Activated T-helper 1 cell treated with Interleukin-2 at 50 U/mL for 16 hours (primary cell): ENCODE measurements at places on chromosomes 3 and 15.

DNA sequence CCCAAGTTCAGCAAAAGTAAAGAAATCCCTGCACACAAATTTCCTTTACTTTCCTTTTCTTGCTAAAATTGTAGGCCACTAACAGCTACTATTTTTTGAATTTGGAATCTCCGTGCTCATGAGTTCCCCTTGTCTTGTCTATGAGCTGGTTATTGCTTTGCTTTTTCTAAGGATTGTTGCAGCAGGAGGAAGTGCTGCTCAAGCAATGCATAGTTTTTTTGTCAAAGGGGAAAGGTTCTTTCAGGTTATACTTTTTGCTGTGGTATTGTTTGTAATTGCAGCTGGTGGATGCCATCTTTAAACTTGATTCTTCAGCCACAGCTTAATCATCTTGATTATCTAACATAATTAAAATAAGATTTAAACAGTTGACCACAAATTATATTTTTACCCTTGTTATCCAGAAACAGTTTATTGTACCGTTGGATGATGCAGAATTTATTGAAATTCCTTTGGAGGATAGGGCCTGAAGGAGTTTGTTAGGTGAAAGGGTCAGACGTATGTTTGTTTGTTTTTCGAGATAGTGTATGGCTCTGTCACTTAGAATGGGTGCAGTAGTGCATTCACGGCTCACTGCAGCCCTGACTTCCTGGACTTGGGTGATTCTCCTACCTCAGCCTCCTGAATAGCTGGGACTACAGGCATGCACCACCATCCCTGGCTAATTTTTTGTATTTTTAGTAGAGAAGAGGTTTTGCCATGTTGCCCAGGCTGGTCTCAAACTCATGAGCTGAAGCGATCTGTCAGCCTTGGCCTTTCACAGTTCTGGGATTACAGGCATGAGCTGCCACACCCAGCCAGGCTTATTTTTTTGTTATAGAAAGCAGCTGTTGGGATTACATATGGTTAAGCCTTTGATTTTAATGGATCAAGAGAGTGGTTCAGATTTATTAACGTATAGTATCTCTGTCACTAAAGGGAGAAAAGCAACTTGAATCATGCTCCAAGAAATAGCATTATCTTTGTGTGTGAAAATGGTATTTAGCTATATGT lies 11.7 kb downstream of the MGA start:
- DNase-seq = no peak

DNA sequence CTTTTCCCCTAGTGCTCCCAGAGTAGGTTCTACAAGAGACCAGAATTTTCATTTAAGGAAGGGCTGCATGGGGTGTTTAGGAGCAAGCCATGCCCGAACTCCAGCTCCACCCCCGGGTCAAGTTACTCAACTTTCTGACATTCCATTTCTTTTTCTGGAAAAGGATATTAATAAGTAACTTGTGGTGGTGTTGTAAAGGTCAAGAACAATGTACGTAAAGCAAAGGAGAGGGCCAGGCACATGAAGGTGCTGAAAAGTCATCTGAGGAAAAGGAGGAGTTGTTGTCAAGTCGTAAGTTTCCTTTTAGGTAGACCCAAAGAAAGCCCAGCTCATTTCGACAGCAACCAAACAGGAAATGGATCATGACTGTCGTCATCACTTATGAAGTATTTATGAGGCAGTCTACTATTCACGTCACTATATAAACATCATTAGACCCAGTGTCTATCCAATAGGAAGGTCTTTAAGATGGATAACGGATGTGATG lies 319.6 kb upstream of the IL12A start:
- DNase-seq = no peak

DNA sequence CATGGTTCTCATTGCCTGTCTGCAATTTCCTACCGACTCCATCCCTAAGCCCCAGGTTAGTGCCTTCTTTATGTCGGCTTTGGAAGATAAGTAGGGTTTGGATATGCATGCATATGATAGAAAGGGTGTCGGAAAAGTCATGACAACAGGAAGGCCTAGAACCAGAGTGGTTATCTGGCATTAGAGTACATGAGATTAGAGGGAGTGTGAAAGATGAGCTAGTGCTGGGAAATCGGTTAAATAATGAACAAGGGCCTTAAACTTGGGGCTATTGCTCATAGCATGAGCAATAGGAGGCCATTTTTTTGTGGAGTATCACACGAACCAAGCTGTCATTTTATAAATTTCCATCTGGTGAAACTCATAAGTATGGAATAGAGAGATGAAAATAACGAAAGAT lies 54.0 kb upstream of the LPP start:
- DNase-seq = no peak

- no peak for DNase-seq
Measured at GRCh38 chr15:58081456-58081855, 15.9 kb upstream of the ALDH1A2 start.

- no peak for DNase-seq
Measured at GRCh38 chr15:79372428-79372827, 59.7 kb upstream of the MINAR1 start.

- no peak for DNase-seq
Measured at GRCh38 chr3:125123451-125124305, 67.9 kb upstream of the HEG1 start.

- DNase-seq = no peak
Measured at GRCh38 chr15:68114356-68114755, 60.2 kb downstream of the PIAS1 start.

DNA sequence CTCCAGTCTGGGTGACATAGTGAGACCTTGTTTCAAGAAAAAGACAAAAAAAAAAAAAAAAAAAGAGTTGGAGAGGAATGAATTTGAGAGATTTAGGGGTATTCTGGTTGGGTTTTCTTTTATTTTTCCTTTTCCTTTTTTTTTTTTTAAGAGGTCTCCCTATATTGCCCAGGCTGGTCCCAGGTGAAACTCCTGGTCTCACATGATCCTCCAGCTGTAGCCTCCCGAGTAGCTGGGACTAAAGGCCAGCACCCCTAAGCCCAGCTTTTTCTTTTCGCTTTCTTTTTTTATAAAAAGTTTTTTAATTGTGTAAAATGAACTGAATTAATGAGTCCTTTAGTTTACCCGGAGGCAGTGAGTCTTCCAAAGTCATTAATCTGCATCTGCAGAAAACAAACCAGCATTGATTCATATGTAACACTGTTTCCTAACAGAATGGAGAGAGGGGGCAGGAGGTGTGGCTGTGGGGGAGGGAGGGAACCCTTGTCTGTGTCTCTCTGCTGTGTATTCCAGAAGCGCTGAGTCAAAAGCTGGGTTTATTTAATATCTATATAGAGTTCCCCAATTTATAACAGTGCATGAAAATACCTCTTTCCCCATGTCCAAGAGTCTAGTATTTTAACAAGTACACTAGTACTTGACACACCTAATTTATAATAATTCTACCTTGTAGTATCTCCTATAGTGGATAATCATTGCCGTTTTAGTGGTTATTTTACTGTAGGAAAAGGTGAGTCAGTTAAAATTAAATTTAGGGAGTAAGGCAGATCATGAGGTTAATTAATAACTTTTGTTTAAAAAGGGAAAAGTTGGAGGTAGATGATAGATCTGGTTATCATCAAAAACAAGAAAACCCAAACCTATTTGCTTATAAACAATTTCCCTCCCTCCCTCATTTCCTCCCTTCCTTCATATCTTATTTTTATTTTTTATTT lies 2.6 kb upstream of the DPPA4 start:
- DNase-seq = no peak

DNA sequence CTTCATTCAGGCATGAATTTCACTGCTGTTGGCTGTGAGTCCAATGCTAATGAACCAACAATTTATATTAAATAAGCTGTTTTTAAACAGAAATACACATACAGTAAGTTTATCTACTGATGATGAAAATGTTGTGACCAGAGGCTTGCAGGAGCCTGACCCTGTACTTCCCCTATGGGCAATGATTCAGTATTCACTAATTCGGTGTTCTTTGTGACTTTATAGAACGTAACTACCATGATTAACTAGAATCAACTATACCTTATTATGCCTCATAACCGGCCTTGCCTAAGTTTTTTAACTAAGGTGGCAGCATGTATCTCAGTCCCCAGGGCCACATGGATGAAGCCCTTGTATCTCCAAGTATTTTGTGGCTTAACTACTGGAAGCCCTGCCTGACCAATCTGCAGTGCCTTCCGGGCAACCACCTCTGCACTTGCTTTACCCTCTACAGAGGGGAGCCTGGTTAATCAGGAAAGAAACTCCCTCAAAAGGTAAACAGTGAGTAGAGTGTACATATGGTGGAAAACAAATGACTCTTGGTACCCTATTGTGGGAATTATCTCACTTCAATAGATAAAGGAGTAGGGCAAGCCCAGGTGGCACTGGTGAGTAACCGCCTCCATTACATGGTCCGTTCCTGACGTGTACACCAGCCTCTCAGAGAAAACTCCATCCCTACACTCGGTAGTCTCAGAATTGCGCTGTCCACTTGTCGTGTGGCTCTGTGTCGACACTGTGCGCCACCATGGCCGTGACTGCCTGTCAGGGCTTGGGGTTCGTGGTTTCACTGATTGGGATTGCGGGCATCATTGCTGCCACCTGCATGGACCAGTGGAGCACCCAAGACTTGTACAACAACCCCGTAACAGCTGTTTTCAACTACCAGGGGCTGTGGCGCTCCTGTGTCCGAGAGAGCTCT lies 11.6 kb upstream of the CLDN18 start:
- DNase-seq = no peak

GRCh38 chr3:161035711-161036110 lies 69.4 kb downstream of the B3GALNT1 start:
- DNase-seq = no peak

- DNase-seq = no peak
Measured at GRCh38 chr3:157488144-157488543, 15.1 kb downstream of the VEPH1 start.

GRCh38 chr15:40549894-40550293 lies 14.9 kb downstream of the CCDC32 start:
- no peak for DNase-seq

DNA sequence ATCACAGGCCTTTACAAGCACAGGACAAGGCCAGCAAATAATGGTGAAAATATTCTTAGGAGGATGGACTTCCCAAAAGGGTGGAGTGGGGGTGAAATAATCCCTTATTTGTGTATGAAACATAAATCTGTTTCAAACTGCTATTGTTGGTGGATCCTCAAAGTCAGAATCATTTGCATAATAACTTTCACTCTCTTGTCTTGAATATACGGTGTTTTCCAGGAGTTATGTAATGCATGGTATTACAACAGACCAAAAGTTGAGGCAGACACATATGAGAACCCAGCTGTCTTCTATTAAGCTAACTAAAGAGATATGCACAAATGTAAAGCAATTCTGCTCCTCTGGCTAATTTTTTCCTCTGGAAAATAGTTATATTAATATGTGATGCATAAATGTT lies 57.7 kb downstream of the PRTG start:
- DNase-seq = no peak

GRCh38 chr3:48595075-48595525 lies at the start of gene COL7A1:
COL7A1 (minus strand) TSS chr3:48595329; CDS start chr3:48595159, 170 bp downstream.
- DNase-seq = no peak

DNA sequence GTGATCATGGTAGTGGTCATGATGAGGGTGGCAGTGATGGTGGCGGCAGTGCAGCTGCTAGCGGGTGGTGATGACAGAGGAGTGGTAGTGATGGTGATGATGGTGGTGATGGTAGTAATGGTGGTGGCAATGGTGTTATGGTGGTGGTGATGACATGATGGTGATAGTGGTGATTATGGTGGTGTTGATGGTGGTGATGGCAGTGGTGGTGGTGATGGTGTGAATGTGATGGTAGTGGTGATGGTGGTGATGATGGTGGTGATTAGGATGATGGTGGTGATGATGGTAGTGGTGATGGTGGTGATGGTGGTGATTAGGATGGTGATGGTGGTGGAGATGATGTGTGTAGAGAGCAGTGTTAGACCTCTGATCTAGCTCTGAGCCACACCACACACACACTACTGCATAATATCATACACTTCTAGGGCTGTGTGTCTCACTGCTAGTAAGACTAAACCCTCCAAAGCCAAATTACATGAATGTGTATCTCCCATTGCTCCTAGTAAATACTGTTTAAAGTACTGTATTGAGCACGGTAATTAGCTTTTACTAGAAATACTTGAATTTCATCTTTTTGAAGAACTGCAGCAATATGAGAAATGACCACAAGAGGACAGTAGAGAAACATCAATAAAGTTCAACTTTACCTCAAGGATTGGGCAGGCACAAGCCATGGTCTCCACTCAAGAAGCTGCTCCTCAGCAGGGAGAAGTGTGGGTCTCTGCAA lies 28.8 kb downstream of the TMED3 start:
- no peak for DNase-seq

DNA sequence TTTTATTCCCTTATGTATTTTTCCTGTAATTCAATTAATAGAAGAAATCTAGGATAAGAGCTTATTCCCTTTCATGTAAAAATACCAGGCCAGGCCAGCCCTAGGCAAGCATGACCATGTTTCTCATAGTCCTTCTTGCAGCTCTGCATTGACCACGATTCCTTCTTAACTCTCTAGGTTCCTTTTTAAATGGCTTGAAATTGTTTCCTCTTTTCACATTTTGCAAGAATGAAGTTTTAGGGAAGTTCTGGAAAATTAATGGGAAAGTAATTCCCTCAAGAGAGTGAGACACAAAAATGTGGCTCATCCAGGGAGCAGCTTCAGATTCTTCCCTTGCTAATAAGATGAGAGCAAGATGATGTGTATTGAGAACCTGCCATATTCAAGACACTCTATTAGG lies 116.5 kb upstream of the FGF7 start:
- DNase-seq = no peak

DNA sequence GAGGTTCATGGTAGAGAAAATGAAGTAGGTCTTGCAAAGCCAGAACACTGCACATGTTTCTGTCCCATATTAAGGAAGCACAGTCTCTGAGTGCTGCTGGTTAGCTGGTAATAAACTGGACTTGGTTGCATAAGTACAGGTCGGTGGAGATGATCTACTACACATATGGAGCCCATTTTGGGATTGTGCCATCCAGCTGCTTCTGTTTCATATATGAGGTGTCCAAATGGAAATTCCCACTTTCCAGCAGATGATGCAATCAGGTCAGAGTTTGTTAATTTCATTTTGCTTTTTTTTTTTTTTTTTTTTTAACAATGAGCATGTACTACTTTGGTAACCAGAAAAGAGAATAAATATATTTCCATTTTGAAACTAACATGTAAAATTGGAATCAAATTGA lies 122.6 kb downstream of the SATB1 start:
- DNase-seq = no peak

GRCh38 chr3:106403371-106404145 lies 534.7 kb upstream of the CBLB start:
- DNase-seq = no peak

- DNase-seq = no peak
Measured at GRCh38 chr3:130671545-130672312, 74.9 kb downstream of the PIK3R4 start.

GRCh38 chr15:58021332-58022230 lies 43.9 kb downstream of the ALDH1A2 start:
- no peak for DNase-seq
